Right lung (tissue), 10 donors: ENCODE measurements at places on chromosomes 7 and 10. TPM values are rescaled to one million over a fixed set of nuclear protein-coding genes. Genes with fewer than 3 reads are reported as not detected.

AKR1C8 gene
- not detected for polyA plus RNA-seq

CPED1 gene
- 22.1 TPM for polyA plus RNA-seq

ENKUR gene
- polyA plus RNA-seq, result 10.6 TPM

TSPAN12 gene
- polyA plus RNA-seq, result 48.9 TPM

ANKRD1 gene
- 0.18 TPM for polyA plus RNA-seq

CYP3A4 gene
- polyA plus RNA-seq, result 0.16 TPM

SLC13A1 gene
- polyA plus RNA-seq, result not detected

IFIT1 gene
- polyA plus RNA-seq, result 18.5 TPM

CHN2 gene
- 4.0 TPM for polyA plus RNA-seq

TBL2 gene
- polyA plus RNA-seq, result 41.9 TPM

AKR1B15 gene
- polyA plus RNA-seq, result 0.07 TPM

HECW1 gene
- 2.4 TPM for polyA plus RNA-seq

STOX1 gene
- polyA plus RNA-seq, result 4.2 TPM

ZNF138 gene
- polyA plus RNA-seq, result 19.8 TPM

NKX1-2 gene
- polyA plus RNA-seq, result not detected

PPP1R17 gene
- not detected for polyA plus RNA-seq

TMEM213 gene
- 0.57 TPM for polyA plus RNA-seq

FRAT1 gene
- polyA plus RNA-seq, result 2.5 TPM

TMEM130 gene
- polyA plus RNA-seq, result 0.49 TPM

UCN3 gene
- 1.1 TPM for polyA plus RNA-seq

CCDC186 gene
- polyA plus RNA-seq, result 42.3 TPM

SFTPA1 gene
- polyA plus RNA-seq, result 125 TPM

ZNF3 gene
- polyA plus RNA-seq, result 48.2 TPM

ATOH7 gene
- polyA plus RNA-seq, result 0.13 TPM

NUTM2E gene
- 0.52 TPM for polyA plus RNA-seq

CYP3A7 gene
- polyA plus RNA-seq, result 16.8 TPM
